ENCODE measurements at places on chromosomes 7 and 10.

DNA sequence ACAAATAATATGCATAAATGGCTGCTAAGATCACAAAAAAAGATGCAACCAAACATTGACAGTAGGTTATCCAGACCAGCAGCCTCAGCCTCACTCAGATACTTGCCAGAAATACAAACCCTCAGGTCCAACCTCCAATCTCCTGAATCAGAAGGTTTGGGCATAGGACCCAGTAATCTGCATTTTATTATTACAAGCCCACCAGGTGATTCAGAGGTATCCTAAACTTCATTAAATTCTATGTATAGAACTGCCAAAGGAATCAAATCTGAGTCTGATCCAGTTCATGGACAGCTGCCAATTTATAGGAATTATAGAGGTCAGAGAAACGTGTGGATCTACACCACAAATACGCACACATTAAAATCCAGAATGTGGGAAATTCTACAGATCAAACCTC lies 41.3 kb downstream of the ZNF438 start:
- DNase-seq, result no peak

- no peak for DNase-seq
These were observed at the start of gene ADAM12 for GRCh38 chr10:126387931-126388911. Gene ADAM12, minus strand, starts transcription at chr10:126388477. Its CDS starts 332 bp downstream, at chr10:126388145.

- no peak for DNase-seq
These were observed 11.1 kb downstream of the DPY19L1 start for GRCh38 chr7:35026150-35026549.

- DNase-seq, result no peak
These were observed 53.5 kb upstream of the TNS3 start for GRCh38 chr7:47635091-47636080.

GRCh38 chr7:28093623-28094232 lies 86.9 kb downstream of the JAZF1 start:
- no peak for DNase-seq
